ENCODE measurements at places on chromosomes 4 and X.

DNA sequence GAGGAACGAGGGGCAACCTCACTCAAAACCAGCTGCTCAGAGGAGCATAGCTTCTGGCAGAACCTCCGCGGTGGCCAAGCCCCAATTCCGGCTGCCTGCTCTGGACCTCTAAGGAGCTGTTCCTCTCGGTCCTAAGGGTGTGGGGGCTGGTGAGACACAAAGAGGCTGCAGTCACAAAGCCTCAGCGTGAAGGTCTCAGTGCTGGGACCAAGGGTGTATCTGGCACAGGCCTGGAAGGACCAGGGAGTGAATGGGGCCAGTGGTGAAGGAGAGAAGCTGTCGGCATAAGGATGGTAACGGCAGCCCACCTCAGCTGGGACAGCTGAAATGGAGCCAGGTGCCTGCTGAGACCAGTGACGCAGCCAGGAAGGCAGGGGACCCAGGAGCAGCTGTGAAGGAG is 5.3 kb downstream of the PDE6B start:
- DNase-seq, result no peak

DNA sequence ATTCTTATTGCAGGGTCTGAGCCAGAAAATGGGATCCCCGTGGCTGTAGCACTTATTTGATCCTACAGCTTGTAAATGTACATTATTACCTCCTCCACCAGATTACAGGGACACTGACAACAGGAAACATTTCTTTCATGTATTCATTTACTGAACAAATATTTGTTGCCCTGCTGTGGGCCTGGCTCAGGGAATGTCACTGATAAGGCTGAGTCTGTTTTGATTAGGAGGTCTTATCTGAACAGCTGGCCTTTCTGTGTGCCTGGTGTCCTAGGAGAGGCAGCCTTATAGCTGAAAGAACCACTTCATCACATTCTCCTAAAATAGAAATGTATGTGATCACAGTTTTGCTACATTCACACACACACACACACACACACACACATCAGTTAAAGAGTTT is 45.5 kb upstream of the PROM1 start:
- DNase-seq, result no peak

DNA sequence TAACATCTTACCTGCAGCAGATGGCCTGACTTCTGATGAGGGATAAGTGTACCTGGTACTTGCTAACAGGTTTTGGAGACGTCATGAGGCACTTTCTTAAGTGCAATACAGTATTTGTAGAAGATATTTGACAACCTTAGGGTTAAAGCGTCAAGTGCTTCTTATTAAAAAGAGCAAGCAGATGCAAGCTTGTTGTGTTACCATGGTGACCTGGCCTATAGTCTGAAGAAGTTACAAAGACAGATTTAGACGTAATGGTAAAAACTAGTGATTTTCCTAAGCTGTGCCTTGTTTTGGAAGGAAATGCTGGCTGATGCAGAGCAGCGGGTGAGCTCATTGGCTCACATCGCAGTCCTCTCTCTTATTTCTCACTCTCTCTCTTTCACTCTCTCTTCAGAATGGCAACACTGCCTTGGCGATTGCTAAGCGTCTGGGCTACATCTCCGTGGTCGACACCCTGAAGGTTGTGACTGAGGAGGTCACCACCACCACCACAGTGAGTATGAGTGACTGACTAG is 243.6 kb downstream of the ANK2 start:
- no peak for DNase-seq

- no peak for DNase-seq
Measured at GRCh38 chr4:109682875-109683274, 20.4 kb downstream of the CASP6 start.

DNA sequence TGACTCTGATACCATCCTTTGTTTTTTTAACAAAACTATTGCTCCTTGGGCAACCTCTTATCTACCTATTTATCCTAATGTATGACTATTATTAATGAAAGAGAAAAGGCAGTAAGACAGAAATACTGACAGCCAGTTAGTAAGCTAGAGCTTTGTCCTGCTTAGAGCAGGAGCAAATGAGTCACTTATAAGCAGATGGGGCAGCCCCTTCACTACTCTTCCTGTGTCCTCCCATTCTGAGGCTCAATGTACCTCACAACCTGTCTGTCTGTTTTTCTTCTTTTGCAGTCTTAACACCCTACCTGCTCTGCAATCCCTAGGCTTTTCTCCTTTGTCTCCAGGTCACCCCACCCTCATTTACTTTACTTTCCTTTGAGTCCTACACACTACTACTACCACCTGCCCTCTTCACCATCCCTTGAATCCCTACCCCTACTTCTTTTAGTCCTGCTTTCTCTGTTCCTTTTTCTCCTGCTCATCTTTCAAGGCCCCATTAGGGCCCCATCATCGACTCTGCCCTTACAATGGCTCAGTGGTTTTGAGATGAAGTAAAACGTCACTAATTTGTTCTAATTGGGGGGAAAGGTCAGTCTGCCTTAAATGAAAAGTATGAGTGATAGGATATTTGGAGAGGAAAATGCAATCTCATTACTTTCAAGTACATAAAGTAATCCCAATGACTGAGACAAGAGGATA is 294.3 kb downstream of the GUCY2F start:
- no peak for DNase-seq

DNA sequence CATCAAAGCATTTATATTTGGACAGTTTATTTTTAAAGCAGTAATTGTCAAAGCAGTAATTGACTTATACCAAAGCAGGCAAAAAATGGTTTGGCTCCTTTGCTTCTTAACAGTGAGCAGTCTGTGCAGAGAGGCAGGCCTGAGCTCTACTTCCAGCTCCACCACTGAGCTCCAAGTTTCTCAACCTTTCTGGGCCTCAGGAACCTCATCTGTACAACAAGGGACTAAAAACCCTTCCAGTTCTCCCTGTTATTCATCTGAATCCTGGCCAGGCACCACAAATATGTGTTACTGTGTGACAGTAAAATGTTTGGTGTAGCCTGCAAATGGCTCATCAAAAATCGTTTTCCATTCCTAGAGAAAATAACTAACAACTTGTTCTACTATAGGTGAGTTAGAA is 88.7 kb upstream of the TTC29 start:
- no peak for DNase-seq

DNA sequence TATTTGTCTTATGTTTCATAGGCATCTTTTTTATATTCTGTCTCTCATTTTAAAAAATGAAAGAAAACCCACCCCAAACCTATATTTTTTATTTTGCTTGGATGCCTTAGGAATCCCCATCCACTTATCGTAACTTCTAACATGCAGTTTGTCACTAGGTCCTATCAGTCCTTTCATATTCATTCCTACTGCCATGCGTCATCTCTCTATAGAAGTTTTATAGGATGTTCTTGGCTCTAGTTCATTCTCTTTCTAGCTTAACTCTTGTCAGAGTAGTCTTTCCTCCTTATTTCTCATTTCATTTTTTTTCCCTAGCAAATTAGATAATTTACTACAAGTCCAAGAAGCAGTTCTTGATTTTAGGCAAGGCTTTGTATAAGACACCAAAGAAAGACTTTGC is 92.7 kb downstream of the LARP1B start:
- DNase-seq, result no peak

- no peak for DNase-seq
Measured at GRCh38 chr4:20520901-20521300, 179.4 kb upstream of the PACRGL start.

- no peak for DNase-seq
Measured at GRCh38 chr4:48944252-48944651, 37.7 kb upstream of the OCIAD2 start.

- no peak for DNase-seq
Measured at GRCh38 chr4:173432430-173432829, 33.5 kb upstream of the SCRG1 start.

GRCh38 chr4:163331629-163332376 is 593 bp downstream of the NPY1R start:
- DNase-seq, result no peak

- DNase-seq, result no peak
Measured at GRCh38 chrX:147779173-147779572, 132.5 kb upstream of the FMR1 start.

- no peak for DNase-seq
Measured at GRCh38 chr4:31362756-31363155, 642.6 kb downstream of the PCDH7 start.

GRCh38 chr4:111641813-111642579 is 503.3 kb upstream of the FAM241A start:
- DNase-seq, result no peak

DNA sequence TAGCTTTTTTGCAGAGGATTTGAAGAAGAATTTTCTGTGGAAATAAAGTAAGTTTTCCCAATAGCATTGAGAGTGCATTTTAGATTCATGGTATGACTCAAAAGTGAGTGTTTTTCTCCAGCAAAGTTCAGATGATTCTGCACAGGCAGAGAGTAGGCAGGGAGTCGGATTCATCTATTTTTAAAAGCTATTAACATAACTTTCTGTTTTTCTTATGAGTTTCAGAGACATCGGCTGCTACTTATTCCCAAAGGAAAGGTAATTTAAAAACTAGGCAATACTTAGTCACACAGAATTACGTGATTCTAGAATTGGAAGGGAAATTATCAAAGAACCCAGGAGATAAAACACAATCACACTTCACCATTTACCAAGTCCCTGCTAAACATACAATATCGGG is 4.4 kb downstream of the CCDC110 start:
- no peak for DNase-seq

- DNase-seq, result no peak
Measured at GRCh38 chr4:101977076-101977475, 186.5 kb downstream of the BANK1 start.

DNA sequence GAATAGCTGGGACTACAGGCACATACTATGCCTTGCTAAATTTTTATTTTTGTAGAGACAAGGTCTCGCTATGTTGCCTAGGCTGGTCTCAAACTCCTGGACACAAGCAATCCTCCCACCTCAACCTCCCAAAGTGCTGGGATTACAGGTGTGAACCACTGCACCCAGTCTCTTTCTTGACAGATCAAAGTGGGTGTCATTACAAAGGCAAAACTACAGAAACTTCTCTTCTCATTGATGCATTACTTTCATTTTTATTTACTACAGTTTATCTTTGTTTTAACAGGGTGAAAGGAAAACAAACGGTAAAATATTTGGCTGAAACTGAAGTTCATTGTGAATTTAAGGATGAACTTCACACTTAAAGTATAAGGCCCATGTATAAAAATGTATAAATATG is 74.6 kb downstream of the NAF1 start:
- no peak for DNase-seq

GRCh38 chr4:17313194-17313593 is 198.7 kb downstream of the QDPR start:
- DNase-seq, result no peak

GRCh38 chr4:59518005-59518823 is 1681.9 kb upstream of the ADGRL3 start:
- DNase-seq, result no peak

- DNase-seq, result no peak
Measured at GRCh38 chr4:92175250-92175649, 128.5 kb upstream of the GRID2 start.

- DNase-seq, result no peak
Measured at GRCh38 chrX:39551762-39552161, 546.0 kb downstream of the BCOR start.

DNA sequence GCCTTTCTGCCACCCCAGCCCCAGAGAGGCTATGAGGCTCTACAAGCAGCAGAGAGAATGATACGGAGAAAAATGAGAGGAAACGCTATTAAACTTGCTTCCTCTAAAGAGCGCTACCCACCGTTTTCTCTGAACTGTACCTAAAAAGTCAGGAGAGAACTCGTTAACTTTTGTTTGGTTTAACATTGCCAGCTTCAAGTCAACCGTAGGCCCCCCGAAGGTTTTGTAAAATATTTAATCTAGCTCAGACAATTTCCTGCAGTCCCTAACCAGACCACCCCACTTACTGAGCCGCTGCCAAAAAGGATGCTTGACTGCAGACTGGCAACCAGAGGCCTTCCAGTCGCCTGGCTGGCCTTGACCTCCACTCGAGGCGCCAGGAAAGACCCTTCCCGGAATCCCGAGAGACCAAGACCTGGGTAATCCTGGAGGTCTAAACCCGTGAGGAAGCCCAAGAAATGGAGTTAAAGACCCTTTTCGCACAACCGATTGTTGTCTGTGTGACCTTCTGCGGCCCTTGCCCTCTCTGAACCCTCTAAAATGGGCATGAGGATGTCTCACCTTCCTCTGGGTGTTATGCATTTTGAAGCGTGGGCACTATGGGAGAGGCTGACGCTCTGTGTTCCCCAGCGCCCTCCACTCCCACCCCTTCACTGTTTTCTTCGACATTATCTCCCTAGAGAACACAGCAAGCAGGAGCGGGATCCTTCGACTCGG is 86.3 kb downstream of the BCOR start:
- DNase-seq, result no peak

DNA sequence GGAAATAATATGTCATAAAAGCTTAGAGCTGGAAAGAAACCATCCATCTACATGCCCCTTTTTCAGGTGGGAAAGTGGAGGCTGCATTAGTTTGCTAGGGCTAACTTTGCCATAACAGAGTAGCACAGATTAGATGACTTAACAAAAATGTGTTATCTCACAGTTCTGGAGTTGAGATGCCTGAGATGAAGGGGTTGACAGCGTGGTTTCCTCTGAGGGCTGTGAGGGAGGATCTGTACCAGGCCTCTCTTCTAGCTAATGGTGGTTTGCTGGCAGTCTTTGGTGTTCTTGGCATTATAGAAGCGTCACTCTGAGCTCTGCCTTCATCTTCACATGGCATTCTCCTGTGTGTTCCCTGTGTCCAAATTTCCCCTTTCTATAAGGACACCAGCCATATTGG is 2.4 kb downstream of the CHRNA9 start:
- no peak for DNase-seq

DNA sequence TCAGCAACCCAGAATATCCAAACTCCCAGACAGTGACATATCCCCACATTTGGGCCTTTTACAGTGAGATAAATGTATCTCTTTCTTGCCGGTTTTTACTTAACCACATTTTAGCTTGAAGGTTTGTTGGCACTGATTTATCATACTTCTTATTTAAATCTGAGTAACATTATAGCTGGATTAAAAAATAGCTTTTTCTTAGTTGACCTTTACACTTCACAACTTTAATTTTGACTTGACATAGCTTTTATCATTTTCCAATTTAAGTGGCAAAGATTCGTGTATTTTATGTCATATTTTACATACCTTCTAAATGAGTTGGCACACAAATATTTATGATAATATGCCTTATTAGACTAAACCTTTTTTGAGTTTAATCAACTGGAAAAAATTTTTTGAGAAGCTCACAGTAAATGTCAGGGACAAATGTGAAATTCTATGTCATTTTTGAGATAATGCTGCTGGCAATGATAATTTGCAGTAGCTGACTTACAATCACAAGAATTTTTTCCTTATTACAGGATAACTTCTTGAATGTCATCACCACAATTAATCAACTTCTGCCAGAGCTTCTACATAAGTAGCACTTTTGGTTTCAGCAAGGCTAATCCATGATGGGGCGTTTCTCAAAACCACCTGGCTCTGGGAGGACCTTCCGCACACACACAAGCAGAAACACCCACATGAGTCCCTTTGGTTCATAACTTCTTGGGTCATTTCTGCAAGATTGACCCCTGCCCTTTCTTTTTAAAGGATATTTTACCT is 80.3 kb downstream of the SYTL5 start:
- DNase-seq, result no peak

DNA sequence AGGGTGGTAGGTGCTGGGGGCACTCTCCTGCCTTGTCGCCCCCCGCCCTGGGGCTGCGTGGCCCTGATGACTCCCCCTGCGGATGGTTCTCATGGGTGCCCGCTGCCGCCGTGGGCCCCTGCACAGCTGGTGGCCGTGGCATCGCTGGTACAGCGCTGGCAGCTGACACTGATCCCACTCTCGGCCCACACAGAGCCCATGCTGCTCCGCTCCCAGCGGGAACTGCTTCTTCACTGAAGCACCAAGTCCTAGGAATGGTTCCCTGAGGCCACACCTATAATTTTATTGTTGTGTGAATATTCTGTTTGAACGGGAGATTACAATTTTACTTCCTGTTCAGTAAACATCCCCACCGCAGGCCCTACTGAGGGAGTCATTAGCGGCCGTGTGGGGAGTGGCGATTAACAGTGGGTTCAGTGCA is 138.6 kb upstream of the NKX1-1 start:
- no peak for DNase-seq
